Bronchus fibroblast of lung (primary cell): ENCODE measurements at places on chromosomes 12 and 14. TPM values are rescaled to one million over a fixed set of nuclear protein-coding genes. Genes with fewer than 3 reads are reported as not detected.

KRT3 gene
- not detected in 2 replicates for total RNA-seq

TMEM132D gene
- total RNA-seq, result not detected in 2 replicates

DLK1 gene
- total RNA-seq, result 0.15 and 0.34 TPM in 2 replicates

ACSS3 gene
- 8.9 and 12.9 TPM in 2 replicates for total RNA-seq
